Activated naive CD8-positive, alpha-beta T cell treated with anti-CD3 and anti-CD28 coated beads, Interleukin-2, amount 10 ng/mL, durations not matched to agents 7 days and 5 days (primary cell): ENCODE measurements at places on chromosomes 2 and 18. TPM values are rescaled to one million over a fixed set of nuclear protein-coding genes. Genes with fewer than 3 reads are reported as not detected.

- no peak overlapping the region for H3K27ac ChIP-seq
- peaks cover 3% of the 10 kb centered on the region for H3K27me3 ChIP-seq
- DNase-seq: no peak
- H3K36me3 ChIP-seq: no peaks in the 10 kb centered on the region
- no peak overlapping the region for H3K4me3 ChIP-seq
Observed at GRCh38 chr2:175599966-175600831, 401.9 kb downstream of the LNPK start.

DNA sequence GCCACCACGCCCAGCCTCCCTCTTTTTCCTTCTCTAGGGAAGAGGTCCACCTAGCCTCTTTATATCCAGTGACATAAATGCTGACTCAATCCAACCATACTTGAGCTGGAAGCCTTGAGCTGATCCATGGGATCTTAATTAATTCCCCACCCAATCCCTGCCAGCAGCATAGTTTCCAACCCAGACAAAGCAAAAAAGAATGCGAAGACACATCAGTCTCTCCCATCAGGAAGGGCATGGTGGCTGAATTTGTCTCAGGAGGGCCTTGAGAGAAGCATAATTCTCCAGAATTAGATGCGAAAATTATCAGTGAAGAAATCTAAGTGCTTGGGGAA lies 22.5 kb downstream of the CASP10 start:
- peaks cover 22% of the 10 kb centered on the region for H3K4me1 ChIP-seq
- no peaks in the 10 kb centered on the region for H3K27me3 ChIP-seq
- H3K36me3 ChIP-seq: peaks cover 38% of the 10 kb centered on the region
- DNase-seq: no peak
- no peak overlapping the region for H3K4me3 ChIP-seq

DNA sequence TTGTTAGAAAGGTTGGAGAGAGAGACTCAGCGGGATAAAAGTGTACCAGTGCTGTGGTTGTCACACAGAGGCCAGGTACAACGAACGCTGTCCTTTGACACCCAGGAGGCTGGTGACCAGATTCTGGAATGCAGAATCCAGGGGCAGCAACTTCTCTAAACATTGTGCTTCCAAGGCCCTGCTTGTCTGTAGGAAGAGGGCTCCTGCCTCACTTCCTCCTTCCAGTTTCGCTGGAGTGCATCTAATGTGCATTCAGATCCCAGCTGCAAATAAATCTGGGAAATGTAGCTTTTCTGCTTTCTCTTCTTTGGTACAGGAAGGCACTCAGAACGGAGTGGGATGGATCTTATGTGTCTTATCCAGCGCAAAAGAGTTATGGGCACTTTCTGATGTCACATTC lies 171.8 kb upstream of the ATP5MC3 start:
- H3K36me3 ChIP-seq: no peaks in the 10 kb centered on the region
- H3K27ac ChIP-seq: no peak overlapping the region
- H3K4me3 ChIP-seq: no peak overlapping the region

DNA sequence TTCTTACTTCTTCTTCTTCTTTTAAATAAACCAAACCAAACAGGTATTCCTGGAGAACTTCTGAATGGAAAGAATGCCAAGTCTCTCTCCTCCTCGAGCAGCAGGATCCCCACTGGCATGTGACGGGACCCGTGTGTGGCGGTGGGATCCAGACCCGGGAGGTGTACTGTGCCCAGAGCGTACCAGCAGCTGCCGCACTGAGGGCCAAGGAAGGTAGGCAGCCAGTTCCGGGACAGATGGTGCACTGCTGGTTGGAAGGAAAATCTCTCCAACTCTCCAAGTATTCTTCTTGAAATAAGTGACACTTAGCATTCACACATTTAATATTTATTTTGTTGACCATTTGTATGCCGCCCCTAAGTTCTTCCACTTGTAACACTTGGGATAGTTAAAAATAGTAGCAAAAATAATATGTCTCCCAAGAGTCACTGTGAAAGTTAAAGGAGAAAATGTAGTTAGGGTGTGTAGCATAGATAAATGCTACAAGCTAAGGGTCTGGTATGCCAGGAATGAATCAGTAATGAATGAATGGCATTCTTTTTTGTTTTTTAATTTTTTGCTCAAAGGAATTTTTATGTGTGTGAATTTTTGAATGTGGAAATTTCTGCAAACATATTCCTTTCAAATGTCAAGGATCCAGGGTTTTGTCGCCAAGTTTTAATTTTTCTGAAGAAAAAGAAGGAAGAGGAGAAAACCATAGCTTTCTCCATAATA lies 349.9 kb downstream of the THSD7B start:
- H3K36me3 ChIP-seq: no peaks in the 10 kb centered on the region
- no peak overlapping the region for H3K4me3 ChIP-seq
- DNase-seq: no peak
- H3K27ac ChIP-seq: no peak overlapping the region
- no peaks in the 10 kb centered on the region for H3K4me1 ChIP-seq

DNA sequence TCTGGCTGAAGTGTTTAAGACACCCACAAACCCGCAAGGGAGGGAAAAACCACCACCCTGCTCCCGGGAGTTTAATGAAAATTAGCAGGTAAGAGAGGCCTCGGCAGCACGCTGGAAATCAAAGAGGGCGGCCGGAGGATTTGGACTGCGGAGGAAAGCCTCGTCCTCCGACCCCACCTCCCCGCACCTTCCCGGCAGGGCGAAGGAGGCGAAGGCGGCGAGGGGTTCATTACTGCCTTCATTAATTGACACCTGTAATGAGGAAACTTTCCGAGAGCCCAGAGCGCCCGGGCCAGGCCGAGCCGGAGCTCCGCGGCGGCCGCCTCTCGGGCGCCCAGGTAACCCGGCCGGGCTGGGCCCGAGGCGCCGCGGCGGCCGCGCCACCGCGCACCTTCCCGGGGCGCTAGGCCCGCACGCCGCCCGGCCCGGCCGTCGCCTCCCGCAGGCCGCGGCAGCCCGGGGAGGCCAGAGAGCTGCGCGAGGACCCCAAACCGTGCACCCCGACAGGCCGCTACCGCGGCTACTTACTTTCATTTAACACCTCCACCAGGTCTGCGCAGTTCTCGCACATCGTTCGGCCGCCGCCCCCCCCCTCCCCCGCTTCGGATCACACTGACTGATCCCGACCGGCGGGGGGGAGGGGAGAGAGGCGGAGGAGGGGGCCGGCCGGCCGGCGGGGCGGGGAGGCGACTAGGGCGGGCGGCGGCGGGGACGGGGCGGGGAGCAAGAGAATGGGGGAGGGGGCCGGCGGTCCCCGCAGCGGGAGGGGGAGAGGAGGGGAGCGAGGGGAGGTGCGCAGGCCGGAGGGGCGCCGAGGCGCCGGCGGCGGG lies 550 bp downstream of the USP34 start:
- H3K27me3 ChIP-seq: no peaks in the 10 kb centered on the region
- DNase-seq: peak; percentile 78
- peak overlapping the region; percentile 96 for H3K27ac ChIP-seq
- peaks cover 9% of the 10 kb centered on the region for H3K36me3 ChIP-seq
- H3K4me1 ChIP-seq: peaks cover 22% of the 10 kb centered on the region
- peak overlapping the region; percentile 94 for H3K4me3 ChIP-seq

GRCh38 chr2:10964052-10964790 lies 52.5 kb downstream of the KCNF1 start:
- peaks cover 35% of the 10 kb centered on the region for H3K27me3 ChIP-seq
- H3K27ac ChIP-seq: no peak overlapping the region
- H3K4me3 ChIP-seq: no peak overlapping the region
- no peaks in the 10 kb centered on the region for H3K4me1 ChIP-seq
- DNase-seq: no peak

DNA sequence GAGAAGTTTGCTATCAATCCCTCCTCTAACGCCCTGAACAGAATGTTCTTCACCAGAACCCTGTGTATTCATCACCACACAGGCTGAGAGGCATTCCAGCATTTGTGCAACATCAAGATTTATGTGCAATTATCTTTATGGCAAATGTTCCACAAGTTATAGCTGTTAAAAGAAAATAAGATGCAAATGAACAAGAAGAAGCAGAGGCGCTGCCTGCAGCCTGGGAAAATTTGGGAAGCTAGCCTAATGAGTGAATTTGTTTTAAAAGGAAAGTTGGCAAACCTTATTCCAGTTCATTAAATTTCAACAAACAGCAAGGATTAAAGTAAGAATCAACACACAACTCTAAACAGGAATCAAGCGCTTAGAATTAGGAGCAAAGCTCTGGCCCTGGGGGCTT lies 5.3 kb downstream of the TPO start:
- H3K36me3 ChIP-seq: no peaks in the 10 kb centered on the region
- no peak overlapping the region for H3K27ac ChIP-seq
- no peak for DNase-seq
- H3K4me1 ChIP-seq: no peaks in the 10 kb centered on the region
- H3K4me3 ChIP-seq: no peak overlapping the region
- H3K27me3 ChIP-seq: no peaks in the 10 kb centered on the region

GRCh38 chr2:235848055-235848454 lies 320.1 kb downstream of the GBX2 start:
- H3K4me1 ChIP-seq: no peaks in the 10 kb centered on the region
- no peak overlapping the region for H3K4me3 ChIP-seq
- no peaks in the 10 kb centered on the region for H3K36me3 ChIP-seq
- DNase-seq: no peak
- peaks cover 3% of the 10 kb centered on the region for H3K27me3 ChIP-seq

NEB gene
- total RNA-seq: 0.43 TPM

SERPINB2 gene
- 2.3 TPM for total RNA-seq

FAM117B gene
- total RNA-seq: 22.1 TPM

SERPINB11 gene
- not detected for total RNA-seq

UPP2 gene
- not detected for total RNA-seq

SLC23A3 gene
- 4.4 TPM for total RNA-seq
